ENCODE measurements at places on chromosomes 3 and 15.

- no peak for DNase-seq
Observed at GRCh38 chr3:155428563-155428962, 135.1 kb upstream of the STRIT1 start.

- DNase-seq = no peak
Observed at GRCh38 chr3:118171236-118171852, 863.3 kb downstream of the IGSF11 start.

- no peak for DNase-seq
Observed at GRCh38 chr15:56495053-56495452, 30.1 kb upstream of the MNS1 start.

GRCh38 chr15:31023841-31024240 lies 32.4 kb upstream of the MTMR10 start:
- DNase-seq = no peak

DNA sequence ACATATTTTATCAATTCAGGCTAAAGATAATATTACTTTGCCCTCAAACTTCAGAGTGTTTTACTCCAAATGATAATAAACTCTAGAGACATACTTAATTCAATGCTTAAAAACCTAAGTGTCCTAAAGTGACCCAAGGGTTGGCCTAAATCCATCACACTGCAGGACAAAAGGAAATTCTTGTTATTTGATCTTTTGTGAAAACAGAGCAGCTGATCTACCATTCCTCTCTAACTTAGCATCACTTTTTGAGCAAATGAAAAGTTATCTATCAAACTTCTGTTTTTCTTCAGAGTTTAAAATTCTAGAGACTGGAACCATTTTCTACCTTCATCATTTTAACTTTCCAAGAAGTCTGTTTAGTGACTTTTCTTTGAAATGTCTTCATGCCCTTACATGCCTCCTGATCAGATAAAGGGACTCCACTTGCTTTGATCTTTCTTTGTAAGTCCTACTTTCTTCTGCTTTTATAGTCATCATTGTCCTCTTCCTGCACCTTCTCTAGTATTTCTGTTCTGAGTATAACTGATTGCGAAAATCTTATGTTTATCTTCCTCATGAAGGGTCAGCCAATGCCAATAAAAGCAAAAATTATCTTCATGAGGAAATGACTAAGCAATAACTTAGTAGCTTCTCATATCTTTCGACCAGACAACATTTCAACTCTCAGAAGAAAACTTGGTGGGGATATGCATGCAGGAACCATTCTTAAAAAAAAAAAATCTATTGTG lies 378.7 kb upstream of the TGFBR2 start:
- DNase-seq = no peak

- DNase-seq = no peak
Observed at GRCh38 chr3:46100812-46101211, 73.5 kb upstream of the XCR1 start.

DNA sequence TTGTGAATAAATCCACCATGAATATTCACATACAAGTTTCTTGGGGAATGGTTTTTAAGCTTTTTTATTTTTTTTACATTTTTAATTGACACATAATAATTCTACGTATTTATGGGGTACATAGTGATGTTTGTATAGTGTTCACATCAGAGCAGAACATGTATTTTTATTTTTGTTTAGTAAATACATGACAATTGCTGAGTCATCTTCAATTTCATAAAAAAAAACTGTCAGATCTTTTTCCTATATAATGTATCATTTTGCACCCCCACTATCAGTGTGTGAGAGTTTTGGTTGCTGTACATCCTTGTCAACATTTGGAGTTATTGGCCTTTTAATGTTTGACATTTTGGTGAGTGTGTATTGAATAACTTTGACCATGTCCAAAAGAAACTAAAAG lies 39.9 kb upstream of the FILIP1L start:
- no peak for DNase-seq

DNA sequence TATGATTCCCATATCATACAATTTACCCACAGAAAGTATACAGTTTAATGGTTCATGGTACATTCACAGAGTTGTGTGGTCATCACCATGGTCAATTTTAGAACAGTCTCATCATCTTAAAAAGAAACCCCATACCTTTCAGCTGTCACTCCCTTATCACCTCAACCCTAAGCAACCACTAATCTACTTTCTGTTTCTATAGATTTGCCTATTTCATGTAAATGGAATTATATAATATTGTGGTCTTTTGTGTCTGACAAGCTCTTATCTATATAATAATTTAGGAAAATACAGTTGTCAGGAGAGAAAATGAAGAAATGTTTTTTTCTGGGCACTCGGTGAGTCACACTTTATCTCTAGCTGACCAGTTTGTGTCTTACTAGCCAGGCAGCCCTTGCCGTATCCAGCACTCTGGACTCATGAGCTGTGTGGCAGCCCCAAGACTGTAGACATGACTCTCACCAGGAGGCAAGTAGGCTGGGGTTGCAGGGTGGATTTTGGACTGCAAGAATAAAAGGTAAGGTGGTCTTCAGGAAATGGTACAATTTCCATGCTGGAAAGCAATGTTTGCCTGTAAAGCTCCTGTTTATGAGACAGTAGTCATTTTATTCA lies 234.6 kb downstream of the THRB start:
- no peak for DNase-seq

DNA sequence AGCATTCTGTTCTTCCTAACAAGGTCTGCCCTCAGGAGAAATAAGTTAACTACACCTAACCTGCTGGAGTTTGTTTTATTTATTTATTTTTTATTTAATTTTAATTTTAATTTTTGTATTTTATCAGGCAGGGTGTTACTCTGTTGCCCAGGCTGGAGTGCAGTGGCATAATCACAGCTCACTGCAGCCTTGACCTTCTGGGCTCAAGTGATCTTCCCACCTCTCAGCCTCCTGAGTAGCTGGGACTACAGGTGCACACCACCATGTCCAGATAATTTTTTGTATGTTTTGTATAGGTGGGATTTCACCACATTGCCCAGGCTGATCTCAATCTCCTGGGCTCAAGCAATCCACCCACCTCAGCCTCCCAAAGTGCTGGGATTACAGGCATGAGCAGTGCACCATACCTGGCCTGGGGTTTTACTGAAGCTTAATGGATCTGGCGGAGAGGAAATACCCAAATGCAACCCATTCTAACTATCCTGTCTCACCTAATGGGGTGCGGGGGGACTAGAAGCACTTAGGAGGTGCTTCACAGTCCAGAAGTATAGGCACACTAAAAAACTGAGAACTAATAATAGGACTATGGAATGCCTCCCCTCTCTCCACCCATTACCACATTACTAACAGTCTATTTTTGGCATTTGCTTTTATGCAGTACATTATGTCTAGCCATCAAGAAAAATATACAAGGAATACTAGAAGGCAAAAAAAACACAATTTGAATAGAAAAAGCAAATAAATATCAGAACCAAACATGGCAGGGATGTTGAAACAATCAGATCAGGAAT lies 61.4 kb downstream of the TTBK2 start:
- no peak for DNase-seq

DNA sequence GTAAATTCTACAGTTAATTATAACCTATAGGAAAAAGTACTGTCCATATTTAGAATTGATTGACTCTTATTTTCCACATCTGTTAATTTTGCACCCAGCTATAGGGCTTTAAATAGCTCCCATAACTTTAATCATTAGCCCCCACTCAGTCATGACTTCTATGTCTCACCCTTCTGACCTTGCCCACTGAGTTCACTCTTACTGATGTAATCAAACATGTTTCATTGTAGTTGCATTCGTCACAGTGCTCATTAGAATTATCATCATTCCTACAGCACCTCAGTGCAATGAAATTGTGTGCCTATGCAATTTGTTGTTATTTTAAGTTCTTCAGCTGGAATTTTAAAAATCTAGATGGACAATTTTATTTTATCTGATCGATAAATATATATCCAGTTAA lies 151.4 kb downstream of the TIGIT start:
- no peak for DNase-seq

GRCh38 chr15:52013151-52013791 lies 5.7 kb upstream of the MAPK6 start:
- DNase-seq = no peak

DNA sequence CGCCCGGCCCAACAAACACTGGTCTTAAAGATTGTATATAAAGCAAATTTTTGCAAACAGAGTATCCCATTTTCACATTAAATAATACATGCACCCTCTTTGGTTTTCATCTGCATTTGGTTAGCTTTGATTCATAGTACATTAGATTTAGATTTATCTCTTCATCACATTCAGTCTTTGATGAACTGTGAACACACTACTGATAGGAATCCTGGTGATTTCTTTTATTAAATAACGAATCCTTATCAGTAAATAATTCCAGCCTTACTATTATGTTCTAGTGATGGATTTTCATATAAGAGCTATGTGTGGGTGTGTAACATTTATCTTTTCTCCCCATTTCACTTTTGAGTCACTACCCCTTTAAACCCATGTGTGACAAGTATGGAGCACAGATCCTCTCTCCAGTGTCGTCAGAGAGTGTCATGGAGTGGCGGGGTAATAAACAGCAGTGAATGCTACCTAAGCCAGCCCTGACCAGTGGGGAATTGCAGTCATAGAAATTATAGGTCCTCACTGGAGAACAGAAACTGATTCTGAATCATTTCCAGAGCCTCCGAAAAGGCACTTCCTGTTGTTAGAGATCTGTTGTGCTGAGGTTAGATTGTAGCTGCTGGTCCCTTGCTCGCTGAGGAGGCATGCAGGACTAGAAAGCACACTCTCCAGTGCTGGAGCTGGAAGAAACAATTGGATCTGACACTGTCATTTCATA lies 22.0 kb downstream of the SLC7A14 start:
- no peak for DNase-seq

- peak; percentile 47 for DNase-seq
Observed at GRCh38 chr3:81891055-81891895, 129.8 kb upstream of the GBE1 start.

- no peak for DNase-seq
Observed at GRCh38 chr15:93332168-93332553, 243.2 kb upstream of the RGMA start.

DNA sequence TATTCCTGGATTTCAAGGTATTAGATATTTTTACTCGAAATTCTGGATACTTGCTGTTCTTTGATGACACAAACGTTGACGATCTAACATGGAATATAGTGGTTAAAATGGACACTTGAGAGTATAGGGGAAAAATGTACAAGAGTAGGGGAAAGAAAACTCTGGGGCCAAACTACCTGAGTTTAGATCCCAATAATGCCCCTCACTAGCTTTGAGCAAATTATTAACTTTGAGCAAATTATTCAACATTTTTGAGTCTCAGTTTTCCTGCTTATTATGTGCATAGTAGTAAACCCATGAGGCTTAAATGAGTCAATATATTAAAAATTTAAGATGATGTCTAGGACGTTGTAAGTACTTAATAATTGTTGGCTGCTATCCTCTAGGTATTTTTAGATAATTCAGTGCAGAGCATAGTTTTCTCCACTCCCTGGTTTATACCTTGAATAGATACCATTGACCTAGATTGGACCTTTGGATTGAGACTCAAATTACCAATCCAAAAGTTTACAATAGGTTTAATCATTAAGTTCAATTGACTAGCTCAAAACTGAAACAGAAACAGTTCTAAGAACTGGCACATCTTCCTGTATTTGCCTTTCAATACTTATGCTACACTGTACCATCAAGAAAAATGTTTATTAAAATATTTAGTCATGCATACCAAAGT lies 4.5 kb downstream of the ADGRG7 start:
- DNase-seq = no peak

- DNase-seq = no peak
Observed at GRCh38 chr3:178588628-178589027, 52.4 kb downstream of the KCNMB2 start.

DNA sequence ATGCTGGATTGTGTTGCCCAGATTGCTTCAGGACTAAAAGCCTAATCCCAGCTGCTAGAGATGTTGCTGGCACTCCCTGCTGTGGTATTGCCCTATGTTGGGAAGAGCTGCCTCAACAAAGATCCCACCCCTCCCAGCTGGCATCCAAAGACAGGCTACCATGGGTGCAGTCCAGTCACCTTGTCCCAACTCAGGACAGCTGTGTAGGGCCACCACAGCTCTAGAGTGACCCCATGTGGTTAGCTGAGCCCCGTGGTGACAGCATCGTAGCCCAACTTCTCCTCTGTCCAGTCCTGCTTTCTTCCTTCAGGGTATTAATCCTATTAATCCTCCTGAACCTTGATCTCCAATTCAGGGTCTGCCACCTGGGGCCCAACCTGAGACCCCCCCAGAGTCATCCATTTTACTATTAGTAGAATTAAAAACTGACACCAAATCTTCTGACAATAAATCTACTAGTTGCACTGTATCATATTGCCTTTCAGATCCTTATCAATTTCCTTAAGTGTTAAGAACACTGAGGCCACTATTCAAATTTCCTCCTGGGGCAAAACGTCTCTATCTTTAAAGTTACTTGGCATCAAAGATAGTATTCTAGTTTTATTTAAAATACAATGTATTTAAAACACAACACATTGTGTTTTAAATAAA lies 83.5 kb downstream of the AQP9 start:
- no peak for DNase-seq

GRCh38 chr3:35635407-35635806 lies 3.9 kb upstream of the ARPP21 start:
- DNase-seq = no peak

DNA sequence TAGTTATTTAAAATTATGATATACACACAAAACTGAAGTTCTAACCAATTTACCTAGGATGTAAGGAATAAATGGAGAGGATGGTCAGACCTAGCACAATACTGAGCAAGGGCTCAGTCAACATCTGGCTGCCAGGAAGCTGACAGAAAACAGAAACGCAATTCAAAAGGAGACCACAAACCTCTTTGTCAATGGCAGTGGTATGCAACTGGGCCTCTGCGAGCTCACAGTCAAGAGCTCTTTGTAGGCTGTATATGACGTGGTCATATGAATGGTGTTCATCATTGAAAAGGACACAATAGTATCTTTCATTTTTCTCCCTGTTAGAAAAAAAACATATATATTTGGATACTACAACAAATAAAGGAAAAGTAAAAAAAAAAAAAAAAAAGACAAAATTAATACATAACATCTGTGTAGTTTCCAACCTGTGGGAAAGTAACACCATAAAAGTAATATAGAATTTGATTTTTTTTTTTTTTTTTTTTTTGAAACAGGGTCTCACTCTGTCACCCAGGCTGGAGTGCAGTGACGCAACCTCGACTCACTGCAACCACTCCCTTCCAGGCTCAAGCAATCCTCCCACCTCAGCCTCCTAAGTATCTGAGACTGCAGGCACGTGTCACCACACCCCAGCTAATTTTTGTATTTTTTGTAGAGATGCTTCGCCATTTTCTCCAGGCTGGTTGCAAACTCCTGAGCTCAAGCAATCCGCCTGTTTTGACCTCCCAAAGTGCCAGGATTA lies 37.9 kb downstream of the UBR1 start:
- no peak for DNase-seq

- DNase-seq = no peak
Observed at GRCh38 chr3:47850564-47851410, 47.8 kb downstream of the DHX30 start.

DNA sequence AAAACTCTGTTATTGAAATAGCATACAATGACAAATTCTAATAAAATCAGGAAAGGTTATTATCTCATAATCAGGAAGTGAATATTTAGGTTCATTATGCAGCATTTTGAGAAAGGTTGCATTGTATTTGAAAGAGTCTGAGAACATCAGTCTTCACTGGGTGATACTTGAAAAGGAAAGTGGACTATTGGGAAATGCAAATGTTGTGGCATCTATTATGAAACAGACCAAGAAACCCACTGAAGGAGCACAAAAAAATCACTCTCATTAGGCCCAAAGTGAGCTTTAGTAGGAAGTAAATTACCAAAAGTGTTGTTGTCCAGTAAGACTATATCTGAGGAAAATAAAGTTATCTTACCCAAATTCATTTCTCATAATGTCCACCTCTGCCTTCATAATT lies 90.8 kb downstream of the ZPLD1 start:
- DNase-seq = no peak

GRCh38 chr3:170159459-170159858 lies 22.1 kb downstream of the PHC3 start:
- no peak for DNase-seq
